ENCODE measurements at places on chromosomes 6 and 20.

DNA sequence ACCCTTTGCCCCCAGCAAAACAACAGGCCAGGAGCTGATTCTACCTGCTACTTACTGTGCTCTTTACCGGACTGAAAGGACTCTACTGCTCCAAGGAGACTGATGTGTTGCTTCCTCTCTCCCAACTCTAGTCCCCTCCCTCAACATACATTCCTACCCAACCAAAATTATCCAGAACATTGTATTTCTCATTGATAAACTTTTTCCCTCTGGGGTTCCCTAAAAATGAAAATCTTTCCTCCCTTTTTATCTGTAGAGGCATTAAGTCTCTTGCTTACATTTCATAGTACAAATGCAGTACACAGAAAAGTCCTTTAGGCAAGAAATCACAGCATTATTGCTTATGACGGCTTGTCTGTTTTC lies 940 bp upstream of the HS3ST5 start:
- DNase-seq: no peak

GRCh38 chr6:142653710-142654420 lies 291.1 kb downstream of the HIVEP2 start:
- DNase-seq: no peak

DNA sequence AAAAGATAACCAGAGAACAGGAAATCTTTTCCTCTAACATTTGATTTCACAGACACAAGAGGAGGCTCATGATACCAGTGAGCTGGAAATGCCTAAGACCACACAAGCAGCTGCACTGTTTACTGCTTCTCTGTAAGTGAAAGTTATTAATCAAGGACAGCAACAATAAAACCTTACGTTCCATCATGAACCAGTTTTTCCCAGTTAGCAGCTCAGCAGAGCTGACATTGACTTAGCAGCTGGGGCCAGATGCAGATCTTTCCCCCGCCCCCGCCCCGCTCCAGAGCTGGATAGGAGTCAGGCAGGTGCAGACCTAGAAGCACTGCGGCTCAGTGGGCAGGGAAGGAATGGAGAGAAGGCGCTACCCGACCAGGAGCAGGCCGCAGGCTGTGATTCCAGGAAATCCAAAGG lies 275.2 kb downstream of the GMDS start:
- DNase-seq: no peak

GRCh38 chr20:5397393-5397792 lies 80.6 kb upstream of the PROKR2 start:
- DNase-seq: no peak

DNA sequence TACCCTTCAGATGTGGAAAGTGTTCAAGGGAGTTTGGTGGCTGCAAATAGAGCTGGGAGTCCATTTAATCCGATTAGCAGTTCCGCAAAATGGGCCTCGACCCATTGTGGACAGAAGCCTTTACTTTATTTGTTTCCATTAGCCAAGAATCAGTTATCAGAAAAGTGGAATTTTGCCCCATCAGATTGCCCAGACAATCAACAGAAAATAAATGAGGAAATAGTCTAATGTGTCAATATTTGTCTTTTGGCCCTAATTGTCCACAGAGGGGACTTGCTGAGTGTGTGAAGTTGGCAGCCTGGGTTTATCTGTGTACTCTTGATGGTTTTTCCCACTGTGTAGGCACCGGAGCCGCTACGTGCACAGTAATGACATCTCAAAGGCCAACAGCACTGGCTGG lies 134.3 kb downstream of the LINC00237 start:
- no peak for DNase-seq

- no peak for DNase-seq
These were observed 25.5 kb upstream of the SMIM26 start for GRCh38 chr20:18541741-18542140.

DNA sequence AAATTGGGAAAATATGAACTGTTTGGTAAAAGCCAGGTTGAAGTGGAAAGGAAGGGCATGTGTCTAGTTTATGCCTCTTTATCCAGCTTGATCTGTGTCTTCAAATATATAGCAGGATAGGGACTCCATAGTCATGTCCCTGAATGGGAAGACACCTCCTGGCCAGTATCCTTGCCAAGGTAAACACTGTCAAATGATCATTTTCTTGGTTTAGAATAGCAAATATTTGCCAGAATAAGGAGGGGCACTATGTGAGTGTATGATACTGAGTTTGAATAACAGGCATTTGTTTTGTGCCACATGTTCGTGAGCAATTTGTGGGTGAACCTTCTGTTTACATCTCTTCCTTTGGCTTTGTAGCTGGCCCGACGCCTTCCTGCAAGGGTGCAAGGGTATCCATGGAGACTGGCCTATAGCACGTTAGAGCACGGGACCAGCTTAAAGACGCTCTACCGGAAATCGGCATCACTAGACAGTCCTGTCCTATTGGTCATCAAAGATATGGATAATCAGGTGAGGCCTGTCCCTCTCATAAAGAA lies 34.2 kb upstream of the HINT3 start:
- no peak for DNase-seq

DNA sequence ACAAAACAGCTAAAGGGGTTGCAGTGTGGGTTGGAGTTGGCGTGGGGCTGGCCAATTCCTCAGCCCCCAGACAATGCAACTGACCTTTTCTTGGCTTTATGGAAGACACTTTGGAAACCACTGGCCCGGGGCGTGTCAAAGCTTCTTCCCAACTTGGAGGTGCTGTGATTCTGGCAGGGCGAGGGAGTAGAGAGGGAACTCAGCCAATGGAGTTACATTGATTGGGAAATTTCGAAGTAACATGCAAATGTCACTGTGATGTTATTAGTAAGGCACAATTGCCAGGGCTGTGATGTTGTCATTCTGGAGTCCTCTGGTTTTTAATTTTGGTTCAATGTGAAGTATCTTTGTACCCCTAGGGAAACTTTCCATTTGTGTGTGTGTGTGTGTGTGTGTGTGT lies 41.5 kb upstream of the EPB41L1 start:
- no peak for DNase-seq

GRCh38 chr6:168683621-168684020 lies 242.6 kb downstream of the SMOC2 start:
- no peak for DNase-seq

- DNase-seq: no peak
These were observed 89.4 kb downstream of the RTN4IP1 start for GRCh38 chr6:106539936-106540335.

Data from stimulated activated CD8-positive, alpha-beta memory T cell treated with anti-CD3 and anti-CD28 coated beads, Interleukin-4, amount 100 ng/mL, for 4 hours (primary cell).